B cell (primary cell): ENCODE measurements at places on chromosomes 12 and 14.

GRCh38 chr12:108643941-108644810, 10.5 kb upstream of the SELPLG start:
- DNase-seq: no peak

- DNase-seq: no peak
Observed at GRCh38 chr14:41872931-41873685, 266.4 kb downstream of the LRFN5 start.

DNA sequence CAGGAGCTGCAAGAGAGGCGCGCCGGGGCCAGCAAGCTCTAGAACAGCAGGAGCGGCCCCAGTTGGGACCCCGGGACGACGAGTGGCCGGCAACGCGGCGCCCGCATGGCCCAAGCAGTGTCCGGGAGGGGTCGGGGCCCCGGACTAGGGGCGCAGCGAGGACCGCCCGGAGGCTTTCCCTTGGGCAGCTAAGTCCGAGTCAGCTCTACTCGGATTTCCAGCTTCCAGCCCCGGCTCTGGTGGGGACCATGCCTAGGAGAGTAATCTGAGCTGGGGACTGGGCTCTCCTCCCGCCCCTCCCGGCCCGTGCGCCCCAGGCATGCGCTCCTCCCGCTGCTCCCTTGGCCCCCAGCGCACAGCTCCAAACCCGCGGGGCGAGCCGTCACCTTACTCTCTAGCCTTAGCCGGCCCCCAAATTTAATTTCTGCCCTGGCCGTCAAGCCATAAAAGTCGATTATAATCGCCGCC, 41.6 kb upstream of the CAPRIN2 start:
- no peak for DNase-seq

- DNase-seq: no peak
Observed at GRCh38 chr12:33587354-33587753, 147.7 kb upstream of the SYT10 start.

DNA sequence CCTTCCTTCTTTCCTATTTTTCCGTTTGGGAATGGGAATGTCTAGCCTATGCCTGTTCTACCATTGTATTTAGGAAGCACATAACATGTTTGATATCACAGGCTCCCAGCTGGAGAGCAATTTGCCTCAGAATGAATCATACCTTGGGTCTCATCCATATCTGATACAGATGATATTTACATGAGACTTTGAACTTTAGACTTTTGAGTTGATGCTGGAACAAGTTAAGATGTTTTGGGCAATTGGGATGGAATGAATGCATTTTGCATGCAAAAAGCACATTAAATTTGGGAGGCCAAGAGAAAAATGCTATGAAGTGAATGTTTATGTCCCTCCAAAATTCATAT, 61.9 kb upstream of the BEGAIN start:
- DNase-seq: no peak

DNA sequence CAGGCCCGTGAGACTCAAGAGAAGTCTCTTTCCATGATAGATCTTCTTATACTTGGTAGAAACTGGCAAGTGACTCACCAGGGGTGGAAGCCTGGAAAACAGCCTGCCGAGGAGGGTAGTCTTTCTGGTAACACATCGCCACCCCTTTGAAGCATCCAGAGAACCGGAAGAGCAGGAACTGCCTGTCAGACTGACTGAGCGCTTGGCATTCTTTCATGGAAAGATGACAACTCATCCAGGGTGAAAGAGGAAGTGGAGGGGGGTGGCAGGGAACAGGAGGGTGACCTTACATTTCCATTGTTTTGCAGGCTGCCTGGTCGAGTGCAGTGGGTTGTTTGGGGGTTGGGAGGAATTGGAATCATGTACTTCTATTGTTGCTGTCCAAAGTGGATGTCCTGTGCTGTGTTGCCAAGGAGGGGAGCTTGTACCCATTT, 34.5 kb downstream of the PRKCH start:
- no peak for DNase-seq

GRCh38 chr12:104177663-104178501, 37.7 kb upstream of the TXNRD1 start:
- no peak for DNase-seq

GRCh38 chr12:105954951-105955931, 183.5 kb downstream of the NUAK1 start:
- no peak for DNase-seq

DNA sequence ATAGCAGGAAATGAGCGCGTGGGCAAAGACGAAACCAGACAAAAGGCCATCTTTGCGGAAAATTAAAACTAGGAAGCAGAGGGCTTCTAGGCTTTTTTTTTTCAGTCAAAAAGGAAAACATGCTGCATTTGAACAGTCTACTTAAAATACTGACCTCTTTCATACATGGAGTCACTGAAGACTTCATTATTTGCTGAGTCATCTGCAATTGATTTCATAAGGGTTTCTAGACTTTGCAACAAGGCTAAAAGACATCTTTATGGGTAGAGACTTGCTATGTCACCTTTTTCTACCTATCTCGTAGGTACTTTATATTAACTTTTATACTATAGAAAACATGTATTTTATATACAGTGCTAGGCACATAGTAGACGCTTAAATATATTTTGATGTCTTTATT, 238.4 kb downstream of the TMEM132D start:
- DNase-seq: no peak

- no peak for DNase-seq
Observed at GRCh38 chr14:74754899-74755298, 8.2 kb upstream of the YLPM1 start.

GRCh38 chr12:121590476-121591143, 9.8 kb upstream of the KDM2B start:
- peak; percentile 82 for DNase-seq

DNA sequence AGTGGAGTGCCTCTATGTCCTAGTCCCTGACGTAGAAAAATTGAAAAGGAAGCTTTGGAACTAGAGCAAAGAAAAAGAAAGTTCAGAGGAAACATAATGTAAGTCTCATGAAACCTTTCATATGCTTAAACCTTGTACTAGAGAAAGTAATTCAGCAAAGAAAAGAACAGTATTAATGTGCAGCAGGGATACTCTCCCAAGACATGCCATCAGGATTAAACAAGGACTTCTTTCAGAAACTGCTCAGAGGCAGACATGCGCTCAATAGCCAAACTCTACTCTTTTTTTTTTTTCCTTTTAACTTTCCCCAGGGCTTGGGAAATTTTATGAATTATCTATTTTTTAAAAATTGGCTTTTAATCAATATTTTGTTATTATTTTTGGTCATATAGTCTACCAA, 7.1 kb upstream of the ASB8 start:
- DNase-seq: no peak

DNA sequence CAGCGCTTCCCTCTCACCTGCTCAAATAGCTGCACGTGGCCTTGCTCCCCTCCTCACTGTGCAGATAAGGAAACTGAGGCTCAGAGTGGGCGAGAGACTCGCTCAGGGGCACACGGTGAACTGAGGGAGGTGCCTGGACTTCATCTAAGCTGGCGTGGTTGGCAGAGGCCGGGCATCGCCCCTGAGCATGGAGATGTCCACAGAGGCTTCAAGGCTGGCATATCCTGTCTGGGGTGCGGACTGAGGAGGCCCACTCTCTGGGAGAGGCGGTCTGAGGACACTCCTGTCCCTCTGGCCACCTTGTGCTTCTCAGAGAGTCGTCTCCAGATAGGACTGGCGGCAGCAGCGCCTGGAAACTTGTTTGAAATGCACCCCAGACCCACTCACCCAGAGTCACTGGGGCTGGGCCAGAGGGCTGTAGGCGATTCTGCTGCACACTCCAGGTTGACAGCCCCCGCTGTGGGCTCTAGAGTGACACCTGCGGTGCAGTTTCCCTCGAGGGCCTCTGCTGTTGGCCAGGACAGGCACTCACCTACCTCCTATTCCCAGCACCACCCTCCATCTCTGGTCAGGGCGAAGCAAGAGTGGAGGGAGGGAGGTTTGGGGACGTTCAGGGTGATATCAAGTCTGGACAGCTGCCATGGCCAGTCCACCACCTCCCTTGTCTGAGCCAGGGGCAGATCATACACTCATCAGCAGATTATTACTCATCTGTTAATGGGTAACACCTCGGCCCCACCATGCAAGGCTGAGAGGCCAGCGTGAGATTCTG, 11.2 kb upstream of the LBHD2 start:
- no peak for DNase-seq

GRCh38 chr12:123748661-123749060, 13.4 kb upstream of the DNAH10 start:
- no peak for DNase-seq

GRCh38 chr12:124601706-124602105, 34.3 kb upstream of the NCOR2 start:
- no peak for DNase-seq

- DNase-seq: no peak
Observed at GRCh38 chr12:32475724-32476123, 76.4 kb downstream of the FGD4 start.

- DNase-seq: peak; percentile 41
Observed at GRCh38 chr12:126874427-126875026, 1392.4 kb upstream of the TMEM132C start.

DNA sequence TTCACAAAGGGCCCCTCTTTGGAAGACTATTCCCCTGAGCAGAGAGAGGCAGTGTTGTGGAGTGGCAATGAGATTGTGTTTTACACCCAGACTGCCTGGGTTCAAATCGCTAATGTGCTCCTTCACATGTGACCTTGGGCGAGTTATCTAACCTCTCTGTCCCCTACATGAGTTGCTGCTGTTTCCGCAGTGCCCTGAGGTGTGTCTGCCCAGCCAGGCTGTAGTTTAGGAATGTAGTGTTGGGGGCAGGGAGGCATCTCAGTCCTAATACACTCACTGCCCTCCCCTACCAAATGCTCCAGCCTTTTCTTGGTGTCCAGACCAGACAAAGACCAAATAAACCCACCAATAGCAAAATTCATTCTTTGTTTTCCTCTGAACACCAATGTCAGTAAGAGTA, 78.6 kb downstream of the SLC24A4 start:
- DNase-seq: no peak

GRCh38 chr14:26344596-26344995, 253.2 kb downstream of the NOVA1 start:
- no peak for DNase-seq
